Retinal pigment epithelial cell (primary cell): ENCODE measurements at places on chromosomes 5 and 9.
A peak's percentile ranks its signal among the peaks of the same experiment; 100 is the strongest.

DNA sequence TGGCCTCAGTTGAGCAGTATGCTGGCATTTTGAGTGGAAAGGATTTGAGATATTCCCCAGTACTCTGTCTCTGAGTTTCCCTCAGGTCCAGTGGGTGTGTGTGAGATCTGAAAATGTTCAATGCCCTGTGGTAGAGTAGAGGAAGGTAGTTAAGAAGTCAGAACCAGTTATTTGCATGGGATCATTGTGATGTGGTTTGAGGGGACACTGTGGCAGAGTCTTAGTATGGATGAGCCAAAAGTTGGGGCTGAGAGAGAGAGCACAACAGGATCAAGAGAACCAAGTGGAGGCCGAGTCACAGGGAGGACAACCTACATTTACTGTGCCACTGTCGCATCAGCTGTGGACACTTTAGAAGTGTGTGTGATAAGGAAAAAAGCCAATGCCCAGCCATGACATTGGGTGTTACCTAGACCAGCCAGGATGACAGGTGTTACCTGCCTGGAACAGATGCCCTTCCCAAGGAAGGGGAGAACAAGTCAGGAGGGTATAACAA, 128.9 kb upstream of the IL12B start:
- DNase-seq: no peak

DNA sequence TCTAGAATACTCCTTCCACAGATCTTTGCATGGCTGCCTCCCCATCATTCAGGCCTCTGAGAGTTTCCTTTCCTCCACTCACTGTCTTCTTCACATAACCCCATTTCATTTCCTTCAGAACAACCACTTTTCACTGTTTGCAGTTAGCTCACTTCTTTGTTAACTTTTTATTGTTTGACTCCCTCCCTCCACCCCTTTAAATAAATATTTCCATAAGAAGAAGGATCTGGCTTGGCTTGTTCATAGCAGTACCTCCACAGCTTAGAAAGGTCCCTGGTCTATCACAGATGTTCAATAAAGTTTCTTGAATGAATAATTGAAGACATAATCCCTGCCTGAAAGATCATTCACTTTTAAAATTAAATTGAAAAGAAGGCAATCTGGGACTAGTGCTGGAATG, 661.6 kb downstream of the ACTL7B start:
- DNase-seq: no peak

DNA sequence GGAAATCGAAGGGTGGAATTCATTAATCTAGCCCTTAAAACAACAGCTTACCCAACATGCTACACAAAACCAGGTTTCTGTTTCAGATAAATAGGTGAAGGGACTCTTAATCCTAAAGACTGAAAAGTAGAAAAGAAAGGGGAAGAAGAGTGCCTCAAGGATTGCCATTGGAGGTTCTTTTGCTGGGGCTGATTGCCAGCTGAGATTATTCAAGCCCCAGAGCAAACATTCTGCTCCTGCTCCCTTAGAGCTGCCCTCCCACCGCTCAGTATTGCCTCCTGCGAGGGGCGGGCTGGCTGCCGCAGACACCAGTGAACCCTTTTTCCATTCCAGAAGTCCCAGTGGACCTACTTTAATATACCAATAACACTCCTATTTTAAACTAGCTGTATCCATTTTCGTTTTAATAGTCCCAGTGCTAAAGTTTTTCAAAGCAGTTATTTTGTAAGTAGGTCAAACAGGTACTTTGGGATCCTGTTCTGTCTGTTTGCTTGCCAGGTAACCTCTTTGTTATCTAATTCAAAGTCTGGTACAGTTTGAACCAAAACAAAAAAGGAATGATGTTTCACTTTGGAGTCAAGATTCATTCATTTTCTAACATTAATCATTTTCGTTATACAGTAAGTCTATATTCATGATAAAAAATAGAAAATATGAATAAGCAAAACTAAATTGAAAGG, 38.6 kb downstream of the HMGCS1 start:
- no peak for DNase-seq

DNA sequence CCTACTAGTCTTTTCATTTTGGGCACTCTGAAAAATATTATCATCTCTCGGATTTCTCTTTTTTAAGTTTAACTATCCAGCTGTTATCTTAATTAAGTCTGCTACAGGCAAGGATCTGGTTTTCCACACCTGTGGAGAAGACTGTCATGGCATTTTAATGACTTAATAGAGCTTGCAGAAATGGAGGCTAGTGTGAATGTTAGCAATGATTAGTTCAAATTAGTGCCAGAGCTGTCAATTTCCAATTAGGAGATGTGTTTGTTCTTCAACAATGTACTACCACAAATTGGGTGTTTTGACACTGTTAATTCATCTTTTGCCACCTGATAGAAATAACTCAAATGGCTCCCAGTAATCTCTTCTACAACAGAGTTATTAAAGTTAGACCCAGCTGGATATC, 2023.0 kb upstream of the CDH9 start:
- no peak for DNase-seq

- no peak for DNase-seq
Measured at GRCh38 chr5:133938039-133938821, 30.2 kb downstream of the C5orf15 start.

- DNase-seq: no peak
Measured at GRCh38 chr9:12760758-12761157, 14.1 kb upstream of the LURAP1L start.

- DNase-seq: no peak
Measured at GRCh38 chr5:41722359-41722950, 147.8 kb downstream of the OXCT1 start.

DNA sequence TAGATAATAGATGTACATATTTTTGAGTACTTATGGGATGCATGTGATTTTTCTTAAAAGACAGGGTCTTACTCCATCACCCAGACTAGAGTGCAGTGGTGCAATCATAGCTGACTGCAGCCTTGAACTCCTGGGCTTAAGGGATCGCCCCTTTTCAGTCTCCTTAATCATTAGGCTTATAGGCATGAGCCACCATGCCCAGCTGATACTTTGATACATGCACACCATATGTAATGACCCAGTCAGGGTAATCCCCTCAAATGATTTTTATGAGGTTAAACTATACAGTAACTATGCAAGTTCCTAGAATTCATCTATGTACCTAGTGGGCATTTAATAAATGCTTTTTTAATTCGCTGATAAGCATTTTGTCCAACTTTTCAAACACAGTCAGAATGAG, 292.3 kb downstream of the DTWD2 start:
- no peak for DNase-seq

DNA sequence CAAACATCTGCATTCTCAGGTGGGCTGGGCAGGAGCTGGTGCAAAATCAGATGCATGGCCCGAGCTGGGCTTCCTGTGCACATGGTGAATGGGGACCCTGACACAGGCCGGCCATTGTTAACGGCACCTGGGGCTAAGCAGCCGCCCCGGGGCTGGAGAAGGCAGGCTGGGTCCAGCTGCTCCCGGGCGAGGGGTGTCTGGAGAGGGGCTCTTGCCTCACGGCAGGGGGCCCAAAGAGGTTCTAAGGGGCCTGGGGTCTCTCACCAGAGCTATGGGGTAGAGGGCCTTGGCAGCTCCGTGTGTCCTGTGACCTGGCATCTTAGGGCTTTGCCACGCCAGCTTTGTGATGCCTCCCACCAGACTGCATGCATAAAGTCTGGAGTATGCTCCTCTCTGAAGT, 5.1 kb upstream of the QSOX2 start:
- no peak for DNase-seq

DNA sequence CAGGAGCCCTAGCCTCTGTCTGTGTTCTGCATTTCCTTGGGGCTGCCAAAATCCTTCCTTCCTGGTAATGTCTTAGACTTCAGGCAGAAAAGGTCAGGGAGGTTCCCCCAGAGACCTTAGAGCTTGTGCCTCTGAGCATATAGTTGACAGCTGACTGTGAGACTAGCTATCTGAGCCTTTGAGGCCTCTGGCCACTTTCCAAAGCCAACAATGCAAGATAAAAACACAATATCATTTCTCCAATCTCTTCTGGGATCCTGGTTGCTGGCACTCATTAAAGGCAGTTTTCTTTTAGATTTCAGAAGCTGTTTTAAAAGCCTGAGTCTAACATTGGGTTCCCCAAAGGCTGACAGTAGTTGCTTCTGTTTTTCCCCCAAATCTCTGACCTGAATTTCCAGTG, 13.2 kb upstream of the GLRA1 start:
- DNase-seq: no peak

DNA sequence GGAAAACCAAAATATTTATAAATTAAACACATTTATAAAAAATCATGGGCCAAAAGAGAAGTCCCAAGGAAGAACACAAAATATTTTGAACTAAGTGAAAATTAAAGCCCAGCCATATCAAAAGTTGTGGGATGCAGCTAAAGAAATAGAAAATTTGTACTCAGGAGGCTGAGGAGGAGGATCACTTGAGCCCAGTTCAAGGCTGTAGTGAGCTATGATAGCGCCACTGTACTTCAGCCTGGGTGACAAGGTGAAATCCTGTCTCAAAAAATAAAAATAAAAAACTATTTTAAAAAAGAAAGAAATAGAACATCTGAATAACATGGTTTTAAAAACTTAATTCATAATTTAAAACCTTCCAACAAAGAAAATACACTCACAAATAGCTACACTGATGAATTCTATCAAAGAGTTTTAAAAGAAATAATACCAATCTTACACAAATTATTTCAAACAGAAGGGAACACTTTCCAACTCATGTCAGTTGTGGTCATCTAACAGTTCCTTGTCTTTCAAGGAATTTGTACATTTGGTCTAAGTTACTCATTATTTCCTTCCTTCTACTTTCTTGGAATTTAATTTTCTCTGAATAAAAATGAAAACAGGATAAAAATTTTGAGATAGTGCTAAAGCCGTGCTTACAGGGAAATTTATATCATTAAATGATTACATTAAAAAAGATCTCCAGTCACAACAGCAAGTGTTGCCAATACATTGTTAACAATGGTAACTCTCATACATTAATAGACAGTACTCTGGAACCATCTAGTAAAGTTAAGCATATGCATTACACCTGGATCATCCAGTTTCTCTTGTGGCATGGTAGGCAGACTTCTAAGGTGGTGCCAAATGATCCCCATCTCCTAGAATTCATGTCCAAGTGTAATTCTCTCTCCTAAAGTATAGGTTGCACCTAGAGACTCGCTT, 17.8 kb downstream of the PTBP3 start:
- DNase-seq: no peak

- peak; percentile 78 for DNase-seq
Measured at GRCh38 chr9:95018099-95018936, 291.8 kb downstream of the AOPEP start.

DNA sequence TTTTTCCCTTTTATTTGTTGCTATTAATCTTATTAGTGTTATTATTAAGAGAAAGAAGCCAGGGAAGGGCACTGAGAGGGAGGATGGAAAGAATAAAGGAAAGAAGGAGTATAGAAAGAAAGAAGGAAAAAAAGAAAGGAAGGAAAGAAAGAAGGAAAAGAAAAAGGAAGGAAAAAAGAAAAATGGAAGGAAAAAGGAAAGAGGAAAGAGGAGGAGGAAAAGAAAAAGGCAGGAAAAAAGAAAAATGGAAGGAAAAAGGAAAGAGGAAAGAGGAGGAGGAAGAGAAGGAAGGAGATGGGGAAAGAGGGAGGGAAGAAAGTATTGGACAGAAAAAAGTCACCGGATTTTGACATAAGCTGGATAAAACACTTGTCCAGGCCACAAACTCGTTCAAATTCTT, 47.8 kb downstream of the ANXA1 start:
- DNase-seq: no peak

GRCh38 chr5:154274828-154275185, 84.3 kb downstream of the GALNT10 start:
- no peak for DNase-seq

GRCh38 chr5:32193591-32193990, 19.5 kb upstream of the GOLPH3 start:
- peak; percentile 84 for DNase-seq

GRCh38 chr5:149550268-149550583, 1.0 kb downstream of the CSNK1A1 start:
- no peak for DNase-seq

DNA sequence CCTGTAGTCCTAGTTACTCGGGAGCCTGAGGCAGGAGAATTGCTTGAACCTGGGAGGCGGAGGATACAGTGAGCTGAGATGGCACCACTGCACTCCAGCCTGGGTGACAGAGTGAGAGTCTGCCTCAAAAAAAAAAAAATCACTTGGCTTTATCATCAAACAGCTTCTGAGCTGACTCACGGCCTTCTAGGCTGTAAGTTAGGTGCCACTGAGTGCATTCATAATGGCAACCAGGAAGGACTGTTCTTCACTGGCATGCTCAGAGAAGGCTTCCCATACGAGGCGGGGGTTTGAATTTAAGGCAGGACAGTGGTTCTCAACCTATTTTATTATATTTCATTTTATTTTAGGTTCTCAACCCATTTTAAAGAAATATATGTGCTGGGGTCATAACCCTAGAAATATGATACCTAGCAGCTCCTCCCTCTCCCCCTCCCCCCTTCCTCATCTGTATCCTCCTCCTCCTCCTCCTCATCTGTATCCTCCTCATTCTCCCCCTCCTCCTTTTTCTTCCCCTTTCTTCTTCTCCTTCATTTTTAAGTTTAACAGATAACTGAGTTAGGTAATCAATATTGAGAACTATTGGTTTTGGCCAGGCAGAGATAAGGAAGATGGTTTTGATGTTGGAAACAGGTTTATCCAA, 19.0 kb upstream of the LHFPL2 start:
- DNase-seq: no peak

- DNase-seq: no peak
Measured at GRCh38 chr5:125056671-125057485, 310.4 kb upstream of the ZNF608 start.

GRCh38 chr5:136513430-136513829, 148.1 kb upstream of the TRPC7 start:
- no peak for DNase-seq

DNA sequence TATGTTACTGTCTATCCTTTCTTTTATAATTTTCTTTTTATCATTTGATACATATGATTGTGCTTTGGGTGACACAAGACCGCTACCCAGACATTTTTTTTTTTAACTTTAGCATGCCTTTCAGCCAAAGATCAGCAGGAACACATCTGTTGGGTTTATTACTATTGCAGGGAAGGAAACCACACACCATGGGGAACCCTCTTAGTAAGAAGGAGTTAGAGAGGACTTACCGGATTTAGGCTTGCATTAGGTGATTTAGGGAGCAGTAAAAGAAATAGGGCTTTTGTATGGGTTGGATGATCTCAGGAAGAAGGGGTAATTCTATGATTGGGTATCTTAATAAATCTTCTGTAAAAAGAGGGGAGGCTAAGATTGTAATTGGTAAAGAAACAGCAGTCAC, 138.2 kb downstream of the SNX18 start:
- DNase-seq: no peak

DNA sequence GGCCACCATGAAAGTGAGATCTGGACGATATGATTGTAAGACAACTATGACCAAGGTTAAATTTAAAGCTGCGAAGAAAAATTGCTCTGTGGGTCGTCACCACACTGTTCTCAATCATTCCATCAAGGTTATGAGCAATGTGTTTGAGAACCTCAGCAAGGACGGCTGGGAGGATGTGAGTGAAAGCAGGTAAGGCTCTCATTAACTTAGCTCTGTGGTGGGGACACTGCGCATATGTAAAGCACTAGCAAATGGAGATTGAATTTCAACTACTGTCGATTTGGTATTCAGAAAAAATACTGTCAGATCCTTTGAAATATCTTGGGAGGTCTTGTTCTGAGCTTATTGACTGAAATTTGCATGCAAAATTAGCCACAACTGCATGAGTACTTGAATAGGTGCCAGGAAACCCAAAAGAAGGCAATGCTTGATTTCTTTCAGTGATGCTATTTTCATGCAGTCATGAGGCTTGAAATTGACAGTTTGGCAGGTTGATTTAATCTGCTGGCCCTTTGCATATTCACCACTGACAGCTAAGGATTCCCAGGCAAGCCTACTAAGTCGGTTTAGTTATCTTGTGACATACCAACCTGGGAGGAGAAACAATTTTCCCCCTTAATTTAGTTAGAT, 183.9 kb upstream of the SH3GL2 start:
- DNase-seq: no peak
